ENCODE measurements at places on chromosomes 7 and 10.
A peak's percentile ranks its signal among the peaks of the same experiment; 100 is the strongest.

- no peaks in the 10 kb centered on the region for H3K4me1 ChIP-seq
- no peaks in the 10 kb centered on the region for H3K27me3 ChIP-seq
- H3K36me3 ChIP-seq, result no peaks in the 10 kb centered on the region
- H3K27ac ChIP-seq, result no peak overlapping the region
- no peak for DNase-seq
- no peak overlapping the region for H3K4me3 ChIP-seq
Observed at GRCh38 chr7:121634356-121634755, 238.2 kb upstream of the FAM3C start.

DNA sequence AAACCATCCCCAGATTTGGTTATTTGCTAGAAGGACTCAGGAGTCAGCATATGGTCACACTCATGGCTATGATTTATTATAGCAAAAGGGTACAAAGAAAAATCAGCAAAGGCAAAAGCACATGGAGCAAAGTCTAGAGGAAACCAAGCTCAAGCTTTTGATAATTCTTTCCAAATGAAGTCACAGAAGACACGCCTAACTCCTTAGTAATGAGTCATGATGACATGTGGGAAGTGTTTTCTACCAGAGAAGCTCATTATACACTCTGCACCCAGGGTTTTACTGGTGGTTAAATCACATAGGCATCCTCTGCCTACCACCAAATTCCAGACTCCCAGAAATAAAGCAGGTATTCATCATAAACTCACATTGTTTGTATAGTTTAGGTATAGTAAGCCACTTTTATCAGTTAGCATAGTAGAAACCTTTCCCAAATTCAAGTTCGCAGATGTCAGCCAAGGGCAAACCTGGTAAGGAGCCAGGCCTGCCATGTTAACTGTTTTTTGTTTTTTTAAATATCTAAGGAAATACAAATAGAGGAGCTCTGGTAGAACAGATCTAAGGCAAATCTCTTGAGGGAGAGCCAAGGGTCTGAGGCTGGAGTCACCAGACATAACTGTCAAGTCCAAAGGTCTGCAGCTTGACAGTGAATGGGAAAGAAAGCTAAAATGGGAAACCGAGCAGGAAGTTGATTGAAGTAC lies 15.4 kb upstream of the HIBADH start:
- no peaks in the 10 kb centered on the region for H3K27me3 ChIP-seq
- H3K4me3 ChIP-seq, result no peak overlapping the region
- H3K27ac ChIP-seq, result no peak overlapping the region
- H3K36me3 ChIP-seq, result no peaks in the 10 kb centered on the region
- no peaks in the 10 kb centered on the region for H3K4me1 ChIP-seq
- no peak for DNase-seq

DNA sequence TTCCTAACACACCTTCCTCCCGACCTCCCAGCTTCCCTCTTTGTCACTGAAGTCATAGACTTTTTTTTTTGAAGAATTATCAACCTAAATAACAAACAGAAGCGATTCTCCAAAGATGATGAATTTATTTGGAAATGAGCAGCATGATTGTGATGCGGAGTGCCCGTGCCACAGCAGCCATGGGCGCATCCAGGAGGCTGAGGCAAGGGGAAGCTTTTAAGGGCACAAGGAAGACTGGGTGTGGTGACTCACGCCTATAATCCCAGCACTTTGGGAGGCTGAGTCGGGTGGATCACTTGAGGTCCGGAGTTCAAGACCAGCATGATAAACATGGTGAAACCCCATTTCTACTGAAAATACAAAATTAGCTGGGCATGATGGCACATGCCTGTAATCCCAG lies 16.2 kb upstream of the GIMAP8 start:
- peaks cover 7% of the 10 kb centered on the region for H3K36me3 ChIP-seq
- H3K4me3 ChIP-seq, result peak overlapping the region; percentile 79
- H3K27ac ChIP-seq, result peak overlapping the region; percentile 90
- H3K27me3 ChIP-seq, result peaks cover 2% of the 10 kb centered on the region
- DNase-seq, result peak; percentile 12

GRCh38 chr10:28902215-28902614 lies 224.9 kb downstream of the BAMBI start:
- H3K4me1 ChIP-seq, result no peaks in the 10 kb centered on the region
- DNase-seq, result no peak
- no peak overlapping the region for H3K27ac ChIP-seq
- no peak overlapping the region for H3K4me3 ChIP-seq

DNA sequence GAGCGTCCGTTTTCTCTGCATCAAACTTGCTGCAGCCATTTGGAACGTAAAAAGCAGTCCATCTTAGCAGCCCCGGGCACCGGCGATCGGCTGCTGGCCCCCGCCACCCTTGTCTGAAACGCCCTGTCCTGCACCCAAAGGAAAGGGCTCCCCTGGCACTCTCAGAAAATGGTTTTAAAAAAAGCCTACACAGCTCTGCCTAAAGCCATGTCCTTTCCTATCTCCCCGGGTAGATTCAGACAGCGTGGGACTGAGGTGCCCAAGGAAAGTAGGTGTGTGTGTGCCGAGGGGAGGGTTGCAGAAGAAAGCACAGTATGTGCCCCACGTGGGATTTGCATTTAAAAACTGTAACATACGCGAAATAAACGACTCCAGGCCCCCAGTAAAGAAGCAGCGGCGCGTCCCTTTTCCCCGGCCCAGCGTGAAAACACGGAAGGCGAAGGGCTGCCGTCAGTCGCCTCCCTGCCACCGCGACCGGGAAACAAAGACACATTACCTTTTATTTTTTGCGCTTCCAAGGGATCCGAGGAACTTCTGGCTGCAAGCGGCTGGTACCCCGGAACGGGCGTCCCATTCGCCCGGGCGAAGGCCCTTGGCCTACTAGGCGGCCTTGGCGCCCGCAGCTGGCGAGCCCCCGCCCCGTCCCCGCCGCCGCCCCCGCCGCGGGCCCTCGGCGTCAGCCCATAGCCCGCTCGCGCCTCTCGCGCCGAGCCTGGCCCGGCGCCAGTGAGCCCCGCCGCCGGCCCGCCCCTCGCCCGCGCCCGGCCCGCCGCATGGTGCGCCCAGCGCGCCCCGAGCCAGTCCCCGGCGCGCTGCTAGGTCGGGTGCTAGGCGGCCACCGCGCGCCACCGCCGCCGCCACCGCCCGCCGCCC lies 304.6 kb downstream of the PRPF18 start:
- DNase-seq, result no peak
- H3K36me3 ChIP-seq, result no peaks in the 10 kb centered on the region
- no peak overlapping the region for H3K4me3 ChIP-seq
- H3K27ac ChIP-seq, result no peak overlapping the region
- peaks cover 3% of the 10 kb centered on the region for H3K4me1 ChIP-seq
- H3K27me3 ChIP-seq, result peaks cover 74% of the 10 kb centered on the region

DNA sequence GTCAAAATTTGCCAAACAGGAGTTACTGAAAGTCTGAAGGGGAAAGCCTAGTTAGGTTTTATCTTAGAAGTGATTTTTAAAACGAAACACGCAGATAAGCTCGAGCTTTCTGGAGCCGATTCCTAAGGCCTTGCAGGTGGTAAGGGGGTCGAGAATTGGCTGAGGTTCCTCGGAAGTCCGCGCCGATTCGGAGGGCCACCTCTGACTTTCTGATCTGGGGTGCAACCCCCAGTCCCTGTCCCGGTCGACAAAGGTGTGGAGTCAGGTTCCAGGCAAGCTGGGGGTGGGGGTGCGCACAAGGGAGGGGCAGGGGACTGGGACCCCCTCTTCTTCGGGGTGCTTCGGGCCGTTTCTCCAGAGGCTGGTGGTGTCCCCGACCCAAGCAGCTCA lies 701 bp upstream of the CUL1 start:
- peak overlapping the region; percentile 84 for H3K4me3 ChIP-seq
- no peak for DNase-seq
- peaks cover 2% of the 10 kb centered on the region for H3K27me3 ChIP-seq
- H3K27ac ChIP-seq, result peak overlapping the region; percentile 75
- peaks cover 4% of the 10 kb centered on the region for H3K36me3 ChIP-seq

- no peak overlapping the region for H3K4me3 ChIP-seq
- H3K4me1 ChIP-seq, result peaks cover 78% of the 10 kb centered on the region
- peak overlapping the region; percentile 32 for H3K27ac ChIP-seq
- H3K27me3 ChIP-seq, result no peaks in the 10 kb centered on the region
- peak; percentile 54 for DNase-seq
Observed at GRCh38 chr7:24829787-24830186, 72.5 kb upstream of the GSDME start.

DNA sequence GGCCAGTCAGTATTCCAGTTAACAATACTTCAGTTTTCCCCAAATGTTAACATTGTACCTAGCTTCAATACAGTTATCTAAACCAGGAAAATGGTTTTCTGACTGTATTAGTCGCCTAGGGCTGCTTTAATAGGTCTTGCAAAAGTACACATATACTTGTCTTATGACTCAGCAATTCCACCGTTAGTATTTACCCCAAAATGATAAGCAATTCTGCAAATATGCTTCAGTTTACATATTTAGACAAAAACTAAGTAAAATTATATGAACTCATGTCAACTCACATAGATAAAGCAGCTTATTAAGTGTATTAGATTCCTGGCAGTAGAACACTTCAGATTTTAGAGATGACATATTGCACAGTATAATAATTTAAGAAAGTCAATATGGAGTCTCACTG lies 363.3 kb downstream of the ARL4A start:
- no peak overlapping the region for H3K4me3 ChIP-seq
- peaks cover 2% of the 10 kb centered on the region for H3K27me3 ChIP-seq
- no peaks in the 10 kb centered on the region for H3K4me1 ChIP-seq
- no peak for DNase-seq

DNA sequence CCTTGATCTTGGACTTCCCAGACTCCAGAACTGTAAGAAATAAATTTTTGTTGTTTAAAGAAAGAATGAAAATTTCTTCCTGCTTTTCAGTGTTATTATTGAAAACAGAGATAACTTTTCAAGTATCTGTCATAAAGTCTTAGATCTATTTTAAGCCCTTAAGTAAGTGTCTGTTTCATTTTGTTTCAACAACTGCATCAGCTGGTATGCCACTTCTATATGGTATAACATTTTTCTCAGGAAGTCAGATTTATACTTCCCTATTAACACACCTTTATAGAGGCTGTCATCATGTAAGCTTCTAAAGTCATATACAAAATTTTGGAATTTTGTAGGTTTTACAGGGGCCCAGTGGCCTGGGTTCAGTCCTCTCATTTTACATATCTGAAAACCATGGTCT lies 24.4 kb downstream of the RALA start:
- DNase-seq, result no peak
- no peaks in the 10 kb centered on the region for H3K27me3 ChIP-seq
- peaks cover 2% of the 10 kb centered on the region for H3K4me1 ChIP-seq
- H3K4me3 ChIP-seq, result no peak overlapping the region
- H3K27ac ChIP-seq, result no peak overlapping the region

DNA sequence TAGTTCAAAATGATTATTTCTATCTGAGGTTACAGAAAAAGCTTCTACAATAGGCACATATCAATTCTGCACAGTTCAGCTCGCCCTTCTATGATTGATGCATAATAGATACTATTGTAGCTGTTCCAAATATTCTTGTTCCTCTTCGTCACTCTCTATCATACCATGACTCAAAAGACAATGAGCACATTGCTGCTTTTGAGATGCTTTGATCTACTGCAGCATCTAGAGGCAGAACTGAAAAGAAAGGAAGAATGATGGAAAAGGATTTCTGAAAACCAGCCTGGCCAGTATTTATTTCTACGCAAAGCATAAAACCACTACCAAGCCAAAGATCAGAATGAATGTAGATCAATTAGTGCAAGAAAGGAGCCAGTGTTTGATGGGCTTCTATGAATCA lies 59.3 kb upstream of the PLXDC2 start:
- H3K27ac ChIP-seq, result no peak overlapping the region
- H3K27me3 ChIP-seq, result no peaks in the 10 kb centered on the region
- H3K36me3 ChIP-seq, result no peaks in the 10 kb centered on the region
- no peak for DNase-seq
- H3K4me3 ChIP-seq, result no peak overlapping the region

DNA sequence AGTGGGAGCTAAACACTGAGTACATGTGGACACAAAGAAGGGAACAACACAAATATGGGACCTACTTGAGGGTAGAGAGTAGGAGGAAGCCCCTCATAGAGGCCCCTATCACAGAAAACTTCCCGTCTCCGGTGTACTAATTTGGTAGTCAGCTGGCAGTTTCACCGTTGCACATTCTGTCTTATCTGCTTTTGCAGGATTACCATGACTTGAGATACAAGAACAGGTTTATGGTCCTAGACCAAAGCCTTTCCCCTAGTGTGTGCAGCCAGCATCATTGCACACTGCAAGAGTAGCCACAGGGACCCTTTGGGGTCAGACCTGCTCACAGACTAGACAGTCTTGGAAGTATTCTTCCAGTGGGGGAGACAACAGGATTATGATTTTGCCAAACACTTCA lies 5.9 kb upstream of the IFIT1B start:
- H3K27me3 ChIP-seq, result peaks cover 22% of the 10 kb centered on the region
- no peaks in the 10 kb centered on the region for H3K36me3 ChIP-seq
- no peak for DNase-seq
- no peak overlapping the region for H3K4me3 ChIP-seq
- H3K4me1 ChIP-seq, result peaks cover 23% of the 10 kb centered on the region

- no peaks in the 10 kb centered on the region for H3K27me3 ChIP-seq
- peaks cover 2% of the 10 kb centered on the region for H3K4me1 ChIP-seq
- no peak for DNase-seq
- H3K27ac ChIP-seq, result no peak overlapping the region
Observed at GRCh38 chr10:38070501-38070900, 23.6 kb upstream of the ZNF37A start.

GRCh38 chr10:37703114-37703513 lies 154.3 kb downstream of the ZNF248 start:
- no peak overlapping the region for H3K27ac ChIP-seq
- H3K27me3 ChIP-seq, result no peaks in the 10 kb centered on the region
- no peaks in the 10 kb centered on the region for H3K4me1 ChIP-seq
- DNase-seq, result no peak

DNA sequence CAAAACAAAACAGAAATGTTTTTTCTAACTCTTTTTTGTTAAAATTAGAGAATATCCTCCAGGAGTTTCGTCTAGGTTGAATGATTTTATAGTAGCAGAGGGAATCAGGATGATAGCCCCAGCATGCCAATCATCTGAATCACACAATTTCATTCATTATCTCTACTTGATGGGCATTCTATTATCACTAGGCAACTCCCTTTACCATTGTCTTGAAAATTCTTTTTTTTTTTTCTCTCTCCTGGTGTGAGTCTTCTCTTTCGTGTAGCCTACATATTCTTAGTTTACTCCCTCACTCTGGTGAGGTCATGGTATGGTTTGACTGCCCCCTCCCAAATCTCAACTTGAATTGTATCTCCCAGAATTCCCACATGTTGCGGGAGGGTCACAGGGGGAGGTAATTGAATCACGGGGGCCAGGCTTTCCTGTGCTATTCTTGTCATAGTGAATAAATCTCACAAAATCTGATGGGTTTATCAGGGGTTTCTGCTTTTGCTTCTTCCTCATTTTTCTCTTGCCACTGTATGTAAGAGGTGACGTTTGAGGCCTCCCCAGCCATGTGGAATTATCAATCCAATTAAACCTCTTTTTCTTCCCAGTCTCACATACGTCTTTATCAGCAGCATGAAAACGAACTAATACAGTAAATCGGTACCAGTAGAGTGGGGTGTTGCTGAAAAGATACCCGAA lies 105.0 kb downstream of the OTUD1 start:
- DNase-seq, result no peak
- no peak overlapping the region for H3K27ac ChIP-seq
- H3K4me1 ChIP-seq, result peaks cover 7% of the 10 kb centered on the region
- H3K36me3 ChIP-seq, result no peaks in the 10 kb centered on the region
- no peak overlapping the region for H3K4me3 ChIP-seq

All from activated CD8-positive, alpha-beta memory T cell treated with anti-CD3 and anti-CD28 coated beads, Interleukin-2, amount 10 ng/mL, durations not matched to agents 7 days and 5 days (primary cell).